ENCODE measurements at places on chromosomes 2 and 18.

DNA sequence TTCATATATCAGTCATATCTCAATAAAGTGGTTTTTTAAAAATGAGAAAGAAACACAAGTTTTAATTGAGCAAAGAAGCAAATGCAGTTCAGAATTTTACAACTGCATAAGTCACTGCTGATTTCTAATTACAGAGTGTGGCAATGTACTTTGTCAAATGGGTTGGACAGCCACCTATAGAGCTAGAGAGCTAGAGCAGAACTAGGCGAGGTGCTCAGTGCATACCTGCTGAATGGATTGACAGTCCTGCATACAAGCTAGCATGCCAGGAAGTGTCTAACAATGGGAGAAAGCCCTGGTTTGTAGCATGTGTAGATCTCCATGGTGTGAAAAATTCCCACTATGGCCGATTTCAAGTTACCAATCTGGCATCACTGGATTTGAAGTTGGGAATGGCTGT lies 106.3 kb upstream of the CDCA7 start:
- DNase-seq = no peak

GRCh38 chr2:224666951-224667553 lies 49.1 kb downstream of the CCDC195 start:
- no peak for DNase-seq

GRCh38 chr2:84900971-84901370 lies 4.5 kb upstream of the TMSB10 start:
- no peak for DNase-seq

DNA sequence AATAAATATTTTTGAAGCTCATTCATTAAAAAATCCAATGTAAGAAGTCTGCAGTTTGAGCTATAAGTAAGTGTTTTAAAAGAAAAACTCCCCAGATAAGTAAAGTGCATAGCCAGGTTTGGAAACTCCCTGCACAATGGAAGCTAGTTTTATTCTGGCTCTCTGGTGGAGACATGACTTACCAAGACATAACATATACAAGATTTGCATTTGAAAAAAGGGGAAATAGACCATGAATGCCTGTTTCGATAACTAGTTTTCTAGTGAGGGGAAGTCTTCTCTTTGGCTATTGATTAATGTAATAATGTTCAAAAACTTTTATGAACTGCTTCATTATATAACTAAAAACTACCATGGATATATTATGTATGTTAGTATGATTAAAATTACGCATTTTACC lies 435.2 kb downstream of the ARHGAP15 start:
- no peak for DNase-seq

GRCh38 chr2:28764909-28765711 lies 13.5 kb downstream of the PPP1CB start:
- no peak for DNase-seq

DNA sequence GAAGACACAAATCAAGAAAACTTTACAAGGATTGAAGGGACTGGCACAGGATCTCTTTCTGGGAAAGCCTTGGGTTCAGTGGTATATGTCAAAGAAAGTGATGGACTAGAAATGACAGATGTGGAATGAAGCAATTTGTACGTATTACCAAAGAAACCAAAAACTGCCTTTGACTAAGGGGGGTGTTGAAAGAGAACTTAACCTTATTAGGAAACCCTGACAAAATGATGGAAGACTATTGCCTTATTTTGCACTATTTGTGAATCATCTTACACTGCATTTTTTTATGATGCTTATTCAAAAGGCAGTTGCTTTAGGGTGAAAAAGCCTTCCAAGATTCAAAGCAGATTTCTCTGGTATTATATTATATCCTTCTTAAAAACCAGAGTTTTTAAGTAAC lies 4.0 kb downstream of the TSGA10 start:
- no peak for DNase-seq
